ENCODE measurements at places on chromosomes 12 and 14.

DNA sequence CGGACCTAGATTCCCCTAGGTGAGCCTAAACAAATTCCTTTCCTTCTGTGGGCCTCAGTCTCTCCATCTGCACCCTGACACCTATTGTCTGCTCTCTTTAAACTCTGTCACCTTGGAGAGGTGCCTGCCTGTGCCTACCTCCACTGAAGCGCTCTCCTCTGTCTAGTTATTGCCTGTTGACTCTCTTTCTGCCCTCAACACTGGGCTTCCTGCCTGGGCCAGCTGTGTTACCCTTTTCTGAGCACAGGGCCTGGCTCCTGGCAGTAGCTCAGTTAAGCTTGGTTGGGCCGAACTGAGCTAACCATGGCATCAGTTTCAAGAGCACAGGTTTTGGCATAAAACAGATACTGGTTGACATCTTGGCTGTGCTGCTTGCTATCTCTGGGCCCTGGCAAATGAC is 43.5 kb downstream of the PRMT8 start:
- no peak for DNase-seq

GRCh38 chr12:91126516-91126915 is 15.2 kb upstream of the LUM start:
- DNase-seq = peak; percentile 18

DNA sequence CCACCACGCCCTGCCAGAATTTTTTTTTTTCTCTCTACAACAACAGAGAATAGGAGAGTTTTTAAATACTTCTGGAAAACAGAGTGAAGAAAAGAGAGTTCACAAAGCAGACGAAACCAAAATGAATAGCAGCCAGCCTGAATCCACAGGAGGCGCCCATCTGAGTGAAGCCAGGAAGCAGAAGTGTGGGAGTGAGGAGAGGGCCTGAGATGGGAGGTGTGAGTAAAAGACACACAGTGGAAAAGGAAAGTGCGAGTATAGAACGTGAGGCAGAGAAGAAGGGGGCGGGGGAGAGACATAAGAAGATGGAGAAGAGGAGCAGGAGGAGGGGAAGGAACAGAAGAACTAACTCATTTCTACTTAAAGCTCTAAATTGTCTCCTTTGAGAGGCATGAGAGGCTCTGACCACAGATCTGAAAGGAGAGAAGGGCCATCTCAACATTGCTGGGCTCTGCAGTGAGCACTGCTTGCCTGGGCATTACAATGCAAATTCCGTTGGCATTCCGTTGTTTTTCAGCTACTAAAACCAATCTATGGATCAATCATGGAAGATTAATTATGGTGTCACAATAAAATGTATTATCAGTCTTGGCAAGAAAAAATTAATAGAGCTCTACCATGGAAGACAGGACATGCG is 140.1 kb upstream of the CPSF6 start:
- DNase-seq = no peak

DNA sequence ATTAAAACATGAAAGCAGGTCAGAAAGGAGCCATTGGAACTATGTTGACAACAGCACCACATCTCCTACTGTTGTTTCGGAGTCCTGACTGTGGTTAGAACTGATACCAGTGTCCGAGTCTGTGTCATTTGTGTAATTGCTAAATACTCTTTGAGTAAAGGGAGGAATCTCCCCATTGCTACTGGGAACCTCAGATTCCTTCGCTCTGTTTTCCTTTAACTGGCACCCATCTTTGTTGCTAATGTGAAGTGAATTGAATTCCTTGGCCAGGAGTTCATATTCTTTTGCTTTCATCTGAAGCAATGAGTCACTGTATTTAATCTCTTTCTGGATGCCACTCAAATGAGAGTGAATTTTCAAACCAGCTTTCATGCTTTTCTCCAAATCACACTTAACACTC is 31.5 kb downstream of the RASSF9 start:
- peak; percentile 59 for DNase-seq

- no peak for DNase-seq
These were observed 15.8 kb upstream of the STAB2 start for GRCh38 chr12:103571286-103571685.

DNA sequence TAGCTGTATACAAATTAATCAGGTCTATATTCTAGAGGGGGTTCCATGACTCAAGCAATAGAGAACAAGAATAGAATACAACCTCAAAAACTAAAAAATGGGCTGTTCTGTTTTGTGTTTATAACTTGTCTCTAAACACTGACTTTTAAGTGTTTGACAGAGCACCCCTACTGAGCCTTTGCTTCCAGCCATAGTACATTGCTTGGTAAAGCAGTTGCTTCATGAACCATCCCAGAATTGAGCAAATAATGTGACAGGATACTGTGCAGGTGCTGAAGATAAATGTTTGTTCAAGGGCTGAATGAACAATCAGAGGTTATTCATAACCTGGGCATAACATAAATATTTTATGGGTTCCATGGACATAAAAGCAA is 11.5 kb downstream of the SPTSSA start:
- DNase-seq = no peak

DNA sequence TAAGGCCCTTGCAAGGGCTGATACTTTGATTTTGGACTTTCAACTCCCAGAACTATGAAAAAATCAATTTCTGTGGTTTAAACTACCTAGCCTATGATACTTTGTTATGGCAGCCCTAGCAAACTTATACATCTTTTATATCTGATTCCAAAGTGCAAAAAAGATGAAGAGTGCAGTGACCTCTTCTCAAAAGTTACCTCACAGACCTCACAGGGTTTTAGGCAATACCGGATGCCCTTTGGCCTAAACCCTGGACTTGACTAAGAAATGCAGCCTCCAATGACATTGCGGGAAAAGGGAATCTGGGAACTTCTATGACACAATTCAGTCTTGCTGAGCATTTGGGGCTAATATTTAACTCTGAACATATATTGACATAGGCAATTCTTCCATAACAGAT is 63.3 kb downstream of the IGF1 start:
- DNase-seq = no peak

DNA sequence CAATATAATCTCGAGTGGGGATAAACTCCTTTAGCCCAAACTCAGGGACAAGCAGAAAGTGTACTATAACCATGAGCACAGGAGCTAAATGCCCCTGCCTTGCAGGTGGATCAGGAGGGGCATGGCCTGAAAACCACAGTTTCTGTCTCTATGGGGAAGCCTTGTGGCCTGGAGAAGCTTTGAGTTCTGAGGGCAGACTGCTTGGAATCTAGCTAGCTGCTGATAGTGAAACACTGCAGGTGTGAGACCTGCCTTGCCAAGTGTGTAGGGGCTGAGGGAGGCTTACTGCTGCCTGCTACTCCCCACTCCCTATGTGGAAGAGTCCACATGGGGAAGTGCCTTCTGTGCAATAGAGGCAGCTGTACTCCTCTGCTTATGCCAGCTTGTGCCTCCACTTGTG is 352.3 kb upstream of the OR4E1 start:
- no peak for DNase-seq

GRCh38 chr12:54220092-54220557 is 31.3 kb upstream of the SMUG1 start:
- peak; percentile 71 for DNase-seq

DNA sequence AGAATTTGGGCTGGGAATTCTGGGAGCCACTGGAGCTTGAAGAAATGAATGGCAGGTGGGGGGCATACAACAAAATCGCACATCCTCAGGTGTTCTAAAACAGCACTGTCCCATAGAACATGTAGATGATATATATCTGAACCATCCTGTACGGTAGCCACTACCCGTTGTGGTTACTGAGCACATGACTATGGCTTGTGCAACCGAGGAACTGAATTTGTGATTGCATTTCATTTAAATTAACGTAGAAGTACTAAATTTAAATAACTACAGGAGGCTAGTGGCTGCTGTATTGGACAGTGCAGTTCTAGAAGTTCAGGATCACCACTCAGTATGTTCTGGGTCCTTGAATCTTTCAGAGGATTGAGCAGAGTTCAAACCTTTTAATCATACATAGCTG is 172.4 kb downstream of the PHETA1 start:
- DNase-seq = no peak

- DNase-seq = peak; percentile 70
These were observed 45.2 kb upstream of the C14orf132 start for GRCh38 chr14:95993768-95994592.

- DNase-seq = no peak
These were observed 112.4 kb upstream of the SLC38A4 start for GRCh38 chr12:46938071-46938678.

GRCh38 chr14:24576182-24576581 is at the start of gene CTSG:
TSS of gene CTSG (minus strand) at chr14:24576250. CDS start at chr14:24576223, 27 bp downstream.
- no peak for DNase-seq

DNA sequence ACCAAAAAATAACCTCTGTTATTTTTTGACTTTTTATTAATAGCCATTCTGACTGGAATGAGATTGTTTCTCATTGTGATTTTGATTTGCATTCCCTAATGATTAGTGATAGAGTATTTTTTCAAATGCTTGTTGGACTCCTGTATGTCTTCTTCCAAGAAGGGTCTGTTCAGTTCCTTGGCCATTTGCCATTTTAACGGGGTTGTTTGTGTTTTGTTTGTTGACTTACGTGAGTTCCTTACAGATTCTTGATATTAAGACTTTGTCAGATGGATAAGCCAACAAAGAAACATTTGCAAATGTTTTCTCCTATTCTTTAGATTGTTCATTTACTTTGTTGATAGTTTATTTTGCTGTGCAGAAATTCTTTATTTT is 651.6 kb upstream of the LRFN5 start:
- DNase-seq = no peak

- no peak for DNase-seq
These were observed 81.9 kb upstream of the CCND2 start for GRCh38 chr12:4191642-4192041.

Data from GM03348 (cell line).